Uterus (tissue), 4 donors: ENCODE measurements at places on chromosomes 6 and 20. TPM values are rescaled to one million over a fixed set of nuclear protein-coding genes. Genes with fewer than 3 reads are reported as not detected.

- DNase-seq: no peak
Measured at GRCh38 chr20:63314015-63314471, 21.1 kb downstream of the COL20A1 start.

GRCh38 chr6:143299253-143300166 lies 151.0 kb downstream of the ADAT2 start:
- DNase-seq: no peak

- DNase-seq: no peak
Measured at GRCh38 chr6:53048431-53049195, 16.6 kb upstream of the FBXO9 start.

DNA sequence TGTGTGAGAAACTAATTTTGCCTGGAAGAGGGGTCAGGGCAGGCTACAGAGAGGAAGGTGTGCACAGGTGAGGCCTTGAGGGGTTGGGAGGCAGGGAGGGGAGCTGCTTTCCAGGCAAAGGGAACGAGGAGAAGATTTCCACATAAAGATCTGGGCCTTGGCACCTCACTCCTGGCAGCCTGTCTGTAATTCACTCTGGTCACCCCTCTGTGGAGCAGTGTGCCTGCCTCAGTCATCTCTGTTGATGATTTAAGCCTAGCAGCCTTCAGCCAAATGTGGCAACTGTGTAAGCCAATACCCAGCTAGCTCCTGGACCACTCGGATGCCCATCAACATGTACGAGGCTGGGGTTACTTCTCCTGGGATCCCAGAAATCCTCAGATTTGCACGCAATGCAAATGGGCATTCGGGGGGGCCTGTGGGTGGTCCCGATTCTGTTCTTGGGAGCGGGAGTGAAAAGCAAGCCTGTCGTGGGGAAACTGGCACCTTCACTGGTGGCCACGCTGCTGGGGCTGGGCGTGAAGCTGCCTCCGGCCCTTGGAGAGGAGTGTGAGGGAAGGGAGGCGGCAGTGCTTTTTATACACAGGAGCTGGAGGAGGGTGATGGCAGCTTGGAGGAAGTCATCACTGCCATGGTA lies 360.4 kb downstream of the ZFAND3 start:
- DNase-seq: no peak

GRCh38 chr6:93163146-93163545 lies 256.2 kb downstream of the EPHA7 start:
- no peak for DNase-seq

DNA sequence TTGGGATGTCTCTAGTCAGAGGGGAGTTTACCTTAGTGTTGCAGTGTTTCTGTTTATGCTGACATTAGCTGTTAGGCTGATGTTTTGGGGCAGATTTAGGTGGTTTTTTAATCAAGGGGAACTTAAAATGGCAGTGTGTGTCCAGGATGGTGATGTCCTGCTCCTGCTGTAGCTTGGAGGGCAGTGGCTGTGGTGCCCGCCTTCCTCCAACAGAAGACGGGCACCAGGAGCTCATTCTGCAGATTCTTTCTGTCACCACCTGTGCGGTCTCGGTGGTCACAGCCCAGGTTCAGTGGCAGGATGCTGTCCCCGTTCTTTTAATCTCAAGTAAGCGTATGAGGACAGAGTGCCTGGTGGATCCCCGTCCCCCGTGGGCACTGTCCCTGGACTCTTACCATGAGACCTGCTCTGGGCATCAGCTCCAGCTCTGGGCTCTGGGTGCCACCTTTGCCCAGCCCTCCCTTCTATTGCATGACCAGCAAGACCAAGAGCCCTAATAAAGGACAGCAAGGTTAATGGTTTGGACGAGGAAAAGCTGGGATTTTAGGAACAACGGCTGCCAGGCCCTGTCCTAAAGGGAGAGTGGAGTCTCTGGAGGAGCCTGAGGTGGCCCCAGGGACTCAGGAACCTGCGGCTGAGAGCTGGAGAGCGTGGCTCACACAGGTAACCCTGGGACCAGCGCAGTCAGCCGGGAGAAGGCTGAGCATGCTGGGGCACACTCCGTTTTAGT lies 217.3 kb downstream of the ERMARD start:
- no peak for DNase-seq

- DNase-seq: no peak
Measured at GRCh38 chr6:90502866-90503407, 83.9 kb downstream of the MAP3K7 start.

DNA sequence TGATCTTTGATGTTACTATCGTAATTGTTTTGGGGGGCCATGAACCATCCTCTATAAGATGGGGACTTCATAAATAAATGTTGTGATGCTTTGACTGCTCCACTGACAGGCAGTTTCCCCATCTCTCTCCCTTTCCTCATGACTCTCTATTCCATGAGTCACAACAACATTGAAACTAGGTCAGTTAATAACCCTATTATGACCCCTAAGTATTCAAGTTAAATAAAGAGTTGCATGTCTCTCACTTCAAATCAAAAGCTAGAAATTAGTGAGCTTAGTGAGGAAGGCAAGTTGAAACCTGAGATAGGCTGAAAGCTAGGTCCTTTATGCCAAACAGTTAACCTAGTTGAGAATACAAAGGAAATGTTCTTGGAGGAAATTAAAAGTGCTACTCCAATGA lies 491.0 kb downstream of the HAO1 start:
- DNase-seq: no peak

DNA sequence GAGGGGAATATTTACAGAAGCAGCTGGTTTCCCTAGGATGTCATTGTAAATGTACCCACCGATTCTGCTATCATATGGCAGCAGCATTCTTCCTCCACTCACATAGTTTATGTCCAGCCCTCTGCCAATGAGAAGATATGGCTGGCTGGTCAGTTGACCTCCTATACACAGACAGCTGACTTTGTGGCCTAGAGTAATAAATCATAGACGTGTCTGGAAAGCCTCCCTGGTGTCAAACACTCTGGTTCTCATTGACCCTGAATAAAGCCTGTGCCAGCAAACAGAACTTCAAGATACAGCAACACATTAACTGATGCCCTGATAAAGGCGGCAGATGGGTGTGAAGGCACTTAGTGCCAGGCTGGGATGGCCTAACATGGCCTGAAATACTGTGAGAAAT lies 52.6 kb downstream of the GPR63 start:
- no peak for DNase-seq

- no peak for DNase-seq
Measured at GRCh38 chr6:151070631-151071051, 169.1 kb upstream of the AKAP12 start.

DNA sequence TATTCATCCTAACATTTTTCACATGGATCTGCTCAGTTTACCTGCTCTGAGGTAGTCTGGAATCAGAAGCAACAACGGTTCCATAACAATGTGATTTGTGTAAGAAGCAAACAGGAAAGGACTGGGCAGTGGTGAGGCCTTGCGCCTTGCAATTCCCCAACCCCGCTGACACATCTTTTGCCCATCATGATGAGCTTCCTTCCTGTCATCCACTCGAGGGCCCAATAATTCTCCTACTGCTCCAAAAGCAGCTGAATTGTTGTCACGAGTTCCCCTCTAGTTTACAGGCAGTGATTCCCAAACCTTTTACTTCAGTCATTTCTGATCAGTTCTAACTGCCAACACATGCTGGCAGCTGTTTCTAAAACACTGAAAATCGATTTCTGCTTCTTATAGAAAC lies 22.9 kb downstream of the STX7 start:
- no peak for DNase-seq

DNA sequence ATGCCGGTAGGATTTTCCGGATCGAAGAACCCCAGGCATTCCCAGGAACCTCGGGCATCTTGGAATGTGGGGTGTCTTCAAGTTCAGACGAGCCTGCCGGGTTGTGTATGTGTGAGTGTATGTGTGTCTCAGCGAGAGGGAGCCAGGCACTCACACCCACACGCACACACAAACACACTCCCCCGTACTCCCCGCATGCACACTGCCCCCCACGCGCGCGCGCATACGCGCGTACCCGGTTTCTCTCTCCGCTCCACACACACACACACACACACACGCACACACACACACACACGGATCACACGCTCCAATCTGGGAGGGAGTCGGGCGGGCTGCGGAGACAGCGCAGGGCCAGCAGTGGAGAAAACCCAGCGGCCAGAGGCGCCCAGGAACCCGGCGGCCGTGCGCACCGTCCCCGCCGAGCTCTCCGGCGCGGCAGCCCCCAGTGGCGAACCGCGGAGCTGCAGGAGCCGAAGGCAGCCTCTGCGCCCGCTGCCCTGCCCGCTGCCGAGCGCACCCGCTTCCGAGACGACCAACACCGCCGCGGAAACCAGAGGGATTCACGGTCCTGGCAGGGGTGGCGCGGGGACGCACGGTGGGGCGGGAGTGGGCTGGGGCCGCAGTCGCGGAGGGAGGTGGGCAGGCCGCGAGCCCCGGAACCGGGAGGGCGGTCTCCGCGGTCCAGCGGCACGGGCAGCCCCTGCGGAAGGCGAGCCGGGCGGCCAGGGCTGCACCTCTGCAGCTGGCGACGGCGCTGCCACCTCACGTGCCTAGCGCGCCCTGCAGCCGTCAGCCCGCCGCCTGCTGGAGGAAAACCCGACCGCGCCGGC lies at the start of gene LRFN2:
Gene LRFN2, minus strand, starts transcription at position 125 of the 830 bp plus-strand sequence.
- peak; percentile 66 for DNase-seq

DNA sequence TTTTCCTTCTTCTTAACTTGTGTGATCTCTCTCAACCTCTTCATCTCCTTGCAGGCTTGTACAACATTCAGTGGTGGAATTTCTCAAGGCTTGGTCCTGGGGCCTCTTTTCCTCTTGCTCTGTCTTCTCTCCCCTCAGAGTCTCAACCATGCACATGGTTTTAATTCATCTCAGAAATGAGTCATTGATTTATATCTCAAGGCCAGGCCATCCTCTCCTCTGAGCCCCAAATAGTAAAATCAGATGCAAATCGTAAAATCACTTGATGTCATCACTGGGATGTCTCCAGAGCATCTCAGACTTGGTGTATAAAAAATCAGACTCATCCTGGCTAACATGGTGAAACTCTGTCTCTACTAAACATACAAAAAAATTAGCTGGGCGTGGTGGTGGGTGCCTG lies 85.0 kb downstream of the FNDC1 start:
- no peak for DNase-seq

DNA sequence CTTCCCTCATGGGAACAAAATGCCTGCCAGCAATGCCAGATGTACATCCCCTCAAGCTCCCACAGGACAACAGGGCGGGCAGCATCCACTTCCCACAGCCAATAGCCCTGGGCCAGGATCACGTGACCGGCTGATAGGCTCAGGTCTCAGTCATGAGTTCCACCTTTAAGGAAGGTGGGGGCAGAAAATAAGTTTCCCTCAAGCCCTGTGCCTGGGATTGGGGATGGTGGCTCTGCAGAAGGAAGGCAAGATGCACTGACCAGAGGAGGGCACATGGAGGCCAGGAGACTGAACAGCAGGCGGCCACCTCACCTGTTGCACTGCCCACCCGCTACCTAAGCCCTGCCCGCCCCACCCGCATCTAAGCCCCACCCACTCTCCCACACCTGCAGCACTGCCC lies 149.1 kb downstream of the BMP7 start:
- DNase-seq: no peak

The CHMP4B gene
- total RNA-seq: 55.0 TPM

The ULBP2 gene
- not detected for total RNA-seq

The CDSN gene
- total RNA-seq: not detected

The NOP56 gene
- total RNA-seq: 151 TPM

The MUC21 gene
- not detected for total RNA-seq

The PEX3 gene
- 4.1 TPM for total RNA-seq

The WFDC5 gene
- not detected for total RNA-seq

The DPPA5 gene
- not detected for total RNA-seq

The EYS gene
- total RNA-seq: not detected

The OR12D1 gene
- total RNA-seq: not detected
